Dermis blood vessel endothelial cell (primary cell): ENCODE measurements at places on chromosomes 7 and 10. TPM values are rescaled to one million over a fixed set of nuclear protein-coding genes. Genes with fewer than 3 reads are reported as not detected.

GRCh38 chr10:76420725-76421124 lies 989.3 kb downstream of the LRMDA start:
- no peak for DNase-seq

GRCh38 chr10:52517012-52517411 lies 202.9 kb downstream of the DKK1 start:
- peak; percentile 1 for DNase-seq

DNA sequence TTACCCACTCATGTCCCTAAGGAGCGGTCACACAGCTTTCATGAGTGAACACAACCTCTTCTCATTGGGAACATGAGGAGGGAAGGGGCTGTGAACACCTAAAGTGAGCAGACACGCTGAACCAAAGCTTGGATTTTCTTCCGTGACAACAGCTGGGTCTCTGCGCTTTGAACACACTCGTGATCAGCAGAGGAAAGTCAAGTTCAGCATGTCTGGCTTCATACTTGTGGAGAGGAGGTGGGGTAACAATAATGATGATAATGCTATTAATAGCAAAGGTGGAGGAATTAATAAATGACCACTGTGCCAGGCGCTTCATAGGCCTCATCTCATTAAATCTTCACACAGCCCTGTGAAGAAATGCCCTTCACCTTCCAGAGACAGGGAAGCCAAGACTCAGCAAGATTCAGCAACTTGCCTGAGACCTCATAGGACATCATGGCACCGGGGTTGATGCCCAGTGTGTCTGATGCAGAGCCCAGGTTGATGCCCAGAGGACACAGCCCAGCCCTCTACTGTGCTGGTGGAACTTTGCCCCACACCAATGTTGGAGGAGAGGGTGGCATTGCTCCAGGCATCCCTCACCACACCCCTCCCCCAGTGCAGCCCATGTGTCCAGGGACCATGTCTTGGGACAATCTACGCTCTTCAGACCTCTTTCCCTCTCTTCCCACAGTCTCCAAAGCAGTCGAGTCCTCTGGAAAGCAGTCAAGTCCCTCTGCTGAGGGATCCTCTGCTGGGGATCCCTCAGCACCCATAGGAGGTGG lies 40.6 kb downstream of the GSDME start:
- DNase-seq: no peak

DNA sequence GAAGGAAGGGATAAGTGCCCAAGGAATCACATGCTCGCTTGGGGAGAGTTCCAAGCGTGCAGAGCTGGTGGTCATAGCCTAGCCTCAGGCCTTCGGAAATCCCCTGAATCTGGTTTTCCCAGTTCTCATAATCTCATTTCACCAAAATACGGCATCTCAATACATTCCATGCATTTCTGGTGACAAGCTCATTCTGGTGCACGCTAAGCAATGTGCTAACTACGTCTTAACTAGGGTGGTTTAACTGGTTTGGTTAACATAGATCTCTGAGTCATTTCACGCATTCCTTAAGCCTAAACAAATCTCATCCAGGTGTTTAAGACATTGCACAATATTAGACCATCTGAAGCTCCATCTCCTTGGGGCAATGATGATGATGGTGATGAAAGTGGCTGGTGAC lies 72.9 kb upstream of the STEAP1B start:
- no peak for DNase-seq

GRCh38 chr10:120979435-120980278 lies 128.5 kb downstream of the WDR11 start:
- peak; percentile 1 for DNase-seq

- no peak for DNase-seq
These were observed 49.4 kb downstream of the MRPL32 start for GRCh38 chr7:42981601-42982000.

DNA sequence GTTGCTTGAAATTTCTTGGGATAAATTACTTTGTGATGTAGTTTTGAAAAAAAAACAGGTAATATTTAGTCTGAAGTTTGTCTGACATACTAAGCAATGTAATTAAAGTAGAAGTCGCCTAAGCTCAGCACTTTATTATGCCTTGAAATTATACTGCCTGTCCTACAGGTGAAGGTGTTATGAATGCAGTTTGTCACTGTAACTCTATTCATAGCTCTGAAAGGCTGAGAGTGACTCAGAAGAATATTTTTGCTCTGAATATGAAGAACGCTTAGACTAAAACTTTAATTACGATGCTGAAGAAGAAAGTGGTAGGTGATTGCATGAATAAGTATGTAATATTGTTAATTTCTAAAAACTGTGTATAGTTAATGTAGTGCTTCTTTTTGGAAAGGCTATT lies 9.2 kb downstream of the CFTR start:
- DNase-seq: no peak

GRCh38 chr10:57979491-57979890 lies 288.2 kb downstream of the IPMK start:
- no peak for DNase-seq

DNA sequence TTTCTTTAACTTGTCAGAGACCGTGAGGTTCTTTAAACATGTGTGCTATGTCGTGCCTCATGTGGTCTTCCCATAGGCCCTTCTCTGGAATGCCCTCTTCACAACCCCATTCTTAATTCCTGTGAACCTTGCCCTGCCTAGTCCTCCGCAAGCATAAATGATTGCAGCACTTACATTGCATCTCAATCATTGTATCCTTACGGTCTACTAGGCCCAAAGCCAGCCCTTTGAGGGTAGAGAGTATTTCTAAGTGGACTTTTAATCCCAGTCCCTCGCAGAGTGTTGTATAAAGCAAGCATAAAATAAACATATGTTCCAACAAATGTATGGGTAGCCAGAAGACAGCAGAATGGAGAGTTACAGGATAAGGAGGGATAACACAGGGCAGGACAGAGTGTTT lies 92.1 kb upstream of the FAM133B start:
- DNase-seq: no peak

GRCh38 chr7:53246957-53247356 lies 211.5 kb downstream of the POM121L12 start:
- DNase-seq: no peak

DNA sequence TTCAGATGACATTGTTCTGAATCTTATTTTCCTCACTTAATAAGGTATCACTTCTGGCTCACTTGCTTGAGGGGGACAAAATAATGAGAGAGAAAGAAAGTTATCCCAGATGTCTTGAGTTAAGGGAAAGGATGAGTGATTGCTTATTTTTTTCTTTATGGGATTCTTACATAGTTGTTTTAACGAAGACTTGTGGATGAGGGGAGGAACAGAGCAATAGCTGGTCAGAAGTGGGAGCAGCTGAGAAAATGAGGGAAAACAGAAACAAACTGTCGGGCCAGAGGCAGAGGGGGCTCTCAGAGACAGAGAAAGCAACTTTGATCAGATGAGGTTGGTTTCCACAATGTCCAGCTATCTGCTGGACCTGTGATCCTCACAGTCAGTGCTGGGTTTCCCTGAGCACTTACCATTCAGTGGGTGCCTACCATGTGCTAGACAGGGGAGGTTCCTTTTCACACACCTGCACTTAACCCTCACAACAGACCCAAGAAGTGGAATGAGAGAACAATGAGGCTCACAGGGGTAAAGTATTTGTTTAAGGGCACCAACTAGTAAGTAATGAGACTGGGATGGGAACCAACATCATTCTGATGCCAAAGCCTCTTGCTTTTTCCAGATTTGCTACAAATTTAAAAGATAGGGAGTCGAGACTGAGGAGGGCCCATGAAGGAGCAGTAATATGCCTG lies 64.2 kb downstream of the BICC1 start:
- DNase-seq: no peak

GRCh38 chr10:95404462-95404858 lies 113.7 kb upstream of the PDLIM1 start:
- no peak for DNase-seq

DNA sequence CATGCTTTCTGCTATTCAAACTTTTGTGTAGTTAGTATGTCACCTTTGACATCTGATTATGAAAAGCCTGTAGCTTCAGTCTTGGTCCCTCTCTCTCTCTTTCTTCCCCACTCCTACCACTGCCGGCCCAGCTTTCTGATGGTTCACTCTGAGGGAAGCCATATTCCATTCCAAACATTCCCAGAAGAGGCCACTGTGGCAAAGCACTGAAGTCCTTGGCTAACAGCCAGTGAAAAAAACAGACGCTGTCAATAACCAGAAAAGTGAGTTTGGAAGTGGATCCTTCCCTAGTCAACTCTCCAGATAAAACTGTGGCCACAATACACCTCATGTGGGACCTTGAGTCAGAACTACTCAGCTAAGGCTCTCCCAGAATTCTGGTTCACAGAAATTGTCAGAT lies 950.7 kb upstream of the PHF14 start:
- peak; percentile 33 for DNase-seq

GRCh38 chr7:111835066-111835465 lies 272.8 kb upstream of the IMMP2L start:
- peak; percentile 74 for DNase-seq

GRCh38 chr7:48078470-48078869 lies 10.6 kb upstream of the UPP1 start:
- DNase-seq: no peak

- DNase-seq: peak; percentile 51
These were observed 496.2 kb downstream of the TNS3 start for GRCh38 chr7:47085491-47086275.

- DNase-seq: no peak
These were observed 81.1 kb upstream of the MBL2 start for GRCh38 chr10:52853704-52854103.

GRCh38 chr7:132145466-132145865 lies 430.8 kb downstream of the PLXNA4 start:
- DNase-seq: peak; percentile 95

- no peak for DNase-seq
These were observed 78.7 kb downstream of the CXCL12 start for GRCh38 chr10:44306147-44306710.

GRCh38 chr10:45532480-45532879 lies 140.1 kb downstream of the ZFAND4 start:
- peak; percentile 27 for DNase-seq

DPP6 gene
- not detected in 2 replicates for total RNA-seq

CYP3A7 gene
- total RNA-seq: not detected in 2 replicates

CCL24 gene
- total RNA-seq: not detected in 2 replicates

GHRHR gene
- 0.09 TPM in 1 of 2 replicates, not detected in the other for total RNA-seq

MYPN gene
- total RNA-seq: under 0.01 TPM in 1 of 2 replicates, not detected in the other

NYAP1 gene
- total RNA-seq: 4.3 and 5.4 TPM in 2 replicates

TDRD1 gene
- under 0.01 TPM in 2 replicates for total RNA-seq

MKX gene
- total RNA-seq: 0.14 TPM in 1 of 2 replicates, not detected in the other

OR2A5 gene
- not detected in 2 replicates for total RNA-seq

TYSND1 gene
- total RNA-seq: 6.8 and 7.1 TPM in 2 replicates

CDH23 gene
- under 0.01 and 0.19 TPM in 2 replicates for total RNA-seq

TFR2 gene
- 0.68 and 0.70 TPM in 2 replicates for total RNA-seq

GRK5 gene
- 47.0 and 57.9 TPM in 2 replicates for total RNA-seq
